ENCODE measurements at places on chromosomes 12 and 14. TPM values are rescaled to one million over a fixed set of nuclear protein-coding genes. Genes with fewer than 3 reads are reported as not detected.

DNA sequence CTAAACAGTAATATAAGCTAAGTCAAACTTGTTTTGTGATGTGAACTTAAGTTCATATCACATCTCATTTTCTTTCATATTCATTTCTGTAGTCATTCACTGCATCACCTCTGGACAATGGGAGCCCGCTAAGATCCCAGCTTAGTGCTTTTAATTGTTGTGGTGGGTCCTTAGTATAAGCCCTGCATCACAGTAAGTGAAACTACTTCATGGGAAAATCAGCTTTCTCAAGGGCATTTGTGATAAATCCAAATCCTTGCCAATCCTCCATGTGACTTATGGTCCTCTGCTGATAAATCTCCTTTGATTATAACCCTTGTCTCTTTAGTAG, 98.3 kb downstream of the PLEKHA5 start:
- no peak for DNase-seq

- DNase-seq: no peak
These were observed 1.3 kb upstream of the ARHGEF25 start for GRCh38 chr12:57609781-57610553.

DNA sequence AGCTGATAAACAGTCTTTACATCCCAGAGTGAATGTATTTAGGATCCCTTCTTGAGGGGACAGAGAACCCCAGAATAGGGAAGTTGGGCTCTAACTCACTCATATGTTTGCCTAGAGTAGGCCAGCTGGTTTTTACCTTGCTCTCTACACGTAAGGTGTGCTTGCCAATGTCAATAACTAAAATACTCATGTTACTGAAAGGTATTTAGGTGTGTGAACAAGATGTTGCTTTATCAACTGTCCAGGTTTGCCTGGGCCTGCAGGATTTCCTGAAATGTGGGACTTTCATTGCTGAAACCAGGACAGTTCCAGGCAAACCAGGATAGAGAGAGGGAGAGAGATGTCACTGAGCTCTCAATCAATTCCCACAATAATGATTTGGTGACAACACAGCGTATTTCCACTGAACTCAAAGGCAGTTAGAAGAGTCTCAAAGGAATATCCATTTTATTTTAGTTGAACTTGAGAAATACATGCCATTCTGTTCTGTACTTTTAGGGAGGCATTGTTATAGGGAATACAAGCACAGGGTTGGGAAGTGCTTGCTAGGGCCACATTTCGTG, 171.7 kb downstream of the NRXN3 start:
- no peak for DNase-seq

GRCh38 chr12:88833641-88834116, 253.4 kb upstream of the KITLG start:
- DNase-seq: peak; percentile 34

SLC16A7 gene
- 31.2 TPM for total RNA-seq

CEBPE gene
- total RNA-seq: not detected
